ENCODE measurements at places on chromosomes 5 and 9.

- DNase-seq, result no peak
Observed at GRCh38 chr5:151628112-151628823, 37.1 kb upstream of the FAT2 start.

DNA sequence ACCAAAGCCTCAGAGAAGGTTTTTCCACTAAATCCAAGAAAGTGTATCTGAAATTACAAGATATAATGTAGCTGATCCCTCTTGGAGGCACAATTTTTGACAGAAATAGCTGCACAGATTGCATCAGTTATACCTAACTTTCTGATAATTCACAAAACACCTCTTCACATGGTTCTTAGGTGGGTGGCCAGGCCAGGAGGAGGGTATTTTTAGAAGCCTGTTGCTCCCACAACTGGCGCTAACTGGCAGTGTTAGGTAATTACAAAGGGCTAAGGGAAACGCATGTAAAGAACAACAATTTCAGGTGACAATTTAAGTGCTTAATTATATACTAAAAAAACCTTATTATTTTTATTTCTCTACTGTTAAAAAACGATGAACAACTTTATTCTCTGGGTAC, 247.9 kb downstream of the BNC2 start:
- DNase-seq, result no peak

DNA sequence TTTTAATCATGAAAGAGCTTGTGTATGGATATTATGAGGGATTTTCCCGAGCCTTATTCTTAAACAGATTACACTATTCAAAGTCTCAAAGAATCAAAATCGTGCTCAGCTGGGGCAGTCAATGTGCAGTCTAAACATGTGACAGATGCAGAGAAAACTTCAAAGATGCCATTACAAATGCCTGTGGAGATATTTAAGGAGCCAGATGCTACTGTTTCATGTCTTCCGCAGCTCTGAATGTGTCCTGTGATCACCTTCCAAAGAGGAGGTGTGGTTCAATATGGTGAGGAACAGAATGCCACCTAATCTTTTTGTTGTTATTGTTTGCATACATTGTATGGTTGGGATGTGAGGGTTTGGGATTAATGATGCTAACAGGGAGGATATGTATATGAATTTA, 593.3 kb upstream of the ARRDC3 start:
- DNase-seq, result no peak

- DNase-seq, result no peak
Observed at GRCh38 chr9:114524247-114524681, 19.0 kb upstream of the WHRN start.

GRCh38 chr9:135919318-135919890, 12.1 kb upstream of the CAMSAP1 start:
- no peak for DNase-seq

GRCh38 chr5:159163701-159164046, 45.7 kb downstream of the RNF145 start:
- DNase-seq, result no peak

DNA sequence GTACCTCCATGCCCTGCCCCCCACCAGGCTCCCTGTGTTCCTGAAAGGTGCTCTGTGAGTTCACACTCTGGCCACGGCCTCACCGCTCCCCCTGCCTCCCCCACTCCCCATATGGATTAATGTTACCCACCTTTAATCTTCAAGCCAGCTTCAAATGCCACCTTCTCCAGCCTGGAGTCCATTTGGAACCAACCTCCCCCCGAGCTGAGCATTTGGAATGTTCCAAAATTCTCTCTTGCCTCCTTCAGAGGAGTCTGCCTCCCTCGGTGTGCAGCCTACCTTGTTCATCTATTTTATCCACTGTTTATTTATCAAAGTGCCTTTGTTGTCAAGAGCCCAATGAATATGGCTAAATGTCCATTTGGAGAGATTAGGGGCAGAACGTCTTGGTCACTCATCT, 4.3 kb downstream of the GOLGA2 start:
- no peak for DNase-seq

DNA sequence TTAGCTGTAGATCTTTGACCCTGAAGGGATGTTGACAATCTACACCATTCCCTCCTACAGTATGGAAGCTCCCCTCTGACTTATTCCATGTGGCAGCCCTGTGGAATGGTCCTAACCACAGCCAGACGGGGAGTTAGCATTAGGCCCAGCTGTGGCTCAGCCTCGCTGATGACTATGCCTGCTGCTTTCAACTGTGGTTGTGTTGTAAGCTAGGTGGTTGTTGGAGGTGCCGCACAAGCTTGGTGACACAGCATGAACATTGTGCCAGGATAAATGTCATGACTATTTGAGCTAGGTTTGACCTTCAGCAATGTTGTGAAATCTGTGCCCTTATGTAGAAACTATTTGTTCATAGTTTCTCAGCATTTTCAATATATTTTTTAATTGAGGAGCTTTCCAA, 40.6 kb downstream of the SGCD start:
- no peak for DNase-seq

DNA sequence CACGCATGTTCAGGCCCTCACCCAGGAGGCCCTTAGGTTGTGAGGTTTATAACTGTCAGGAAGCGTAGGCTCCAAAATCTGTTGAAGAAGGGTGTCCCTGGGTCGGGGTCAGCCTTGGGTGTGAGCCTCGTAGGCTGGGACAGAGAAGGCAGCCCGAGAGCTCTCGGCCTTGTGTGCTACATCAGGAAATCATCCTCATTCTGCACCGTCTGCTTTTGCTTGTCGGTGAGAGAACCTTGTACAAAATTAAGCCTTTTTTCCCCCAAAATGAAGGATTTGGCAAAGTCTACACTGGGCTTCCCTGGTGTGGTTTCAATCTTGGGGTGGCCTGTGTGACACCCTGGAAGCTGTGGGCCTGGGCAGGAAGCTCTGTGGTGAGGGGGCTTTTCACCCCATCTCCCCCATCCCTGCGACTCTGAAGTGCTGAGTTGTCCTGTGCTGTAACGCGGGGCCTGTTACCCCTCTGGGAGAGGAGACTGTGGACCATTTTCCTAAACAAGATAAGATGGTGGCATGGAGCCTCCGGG, 55.3 kb downstream of the AHRR start:
- DNase-seq, result no peak

GRCh38 chr5:95963650-95964410, 2.2 kb upstream of the ELL2 start:
- DNase-seq, result no peak

- DNase-seq, result no peak
Observed at GRCh38 chr5:127924606-127925005, 159.0 kb upstream of the SLC12A2 start.

DNA sequence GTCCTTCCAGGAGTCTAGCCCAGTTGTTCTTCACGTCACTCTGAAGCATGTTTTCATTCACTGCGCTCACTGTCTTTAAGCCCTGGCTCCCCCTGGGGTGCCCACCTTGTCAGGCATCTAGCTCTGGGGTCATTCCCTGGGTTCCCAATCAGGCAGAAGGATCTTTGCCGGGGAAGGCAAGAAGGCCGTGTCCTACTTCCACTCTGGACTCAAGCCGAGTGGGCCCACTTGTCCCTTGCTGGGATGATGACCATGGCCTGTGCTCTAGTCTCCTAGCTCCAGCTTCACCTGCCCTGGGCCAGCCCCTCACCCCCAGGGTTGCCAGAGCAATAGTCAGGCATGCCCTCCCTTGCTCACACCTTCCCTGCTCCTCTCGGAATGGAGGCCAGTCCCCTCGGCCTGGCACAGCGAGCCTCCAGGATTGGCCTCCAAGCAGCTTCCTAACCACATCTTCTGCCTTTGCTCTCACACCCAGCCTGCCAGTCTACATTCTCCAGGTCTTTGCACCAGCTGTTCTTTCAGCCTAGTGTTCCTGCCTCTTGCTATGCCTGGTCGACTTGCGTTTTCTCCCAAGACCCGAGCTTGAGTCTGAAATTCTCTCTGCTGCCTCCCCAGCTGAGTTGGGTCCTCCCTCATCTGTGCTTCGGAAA, 32.2 kb upstream of the PSD2 start:
- peak; percentile 54 for DNase-seq

DNA sequence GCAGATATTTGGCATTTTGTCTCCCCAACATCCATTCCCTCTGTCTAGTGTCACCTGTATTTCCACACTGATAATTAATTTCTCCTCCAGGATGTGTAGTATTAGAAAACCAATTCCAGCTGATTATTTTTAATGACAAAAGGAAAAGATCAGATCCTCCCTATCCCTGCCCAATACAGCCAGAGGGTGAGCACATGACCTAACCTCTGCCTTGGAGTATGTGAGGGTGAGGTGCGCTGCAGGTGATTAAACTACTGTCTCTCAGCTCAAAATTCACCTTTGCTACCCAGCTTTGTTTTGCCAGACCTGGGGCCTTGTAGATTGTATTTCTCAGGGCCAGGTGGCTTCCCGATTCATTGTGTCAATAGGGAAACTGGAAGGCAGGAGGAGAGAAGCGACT, 402.1 kb downstream of the PRELID2 start:
- DNase-seq, result no peak

- DNase-seq, result no peak
Observed at GRCh38 chr5:171938358-171938757, 68.1 kb downstream of the FBXW11 start.

- DNase-seq, result no peak
Observed at GRCh38 chr5:57700484-57700883, 217.9 kb upstream of the ACTBL2 start.

DNA sequence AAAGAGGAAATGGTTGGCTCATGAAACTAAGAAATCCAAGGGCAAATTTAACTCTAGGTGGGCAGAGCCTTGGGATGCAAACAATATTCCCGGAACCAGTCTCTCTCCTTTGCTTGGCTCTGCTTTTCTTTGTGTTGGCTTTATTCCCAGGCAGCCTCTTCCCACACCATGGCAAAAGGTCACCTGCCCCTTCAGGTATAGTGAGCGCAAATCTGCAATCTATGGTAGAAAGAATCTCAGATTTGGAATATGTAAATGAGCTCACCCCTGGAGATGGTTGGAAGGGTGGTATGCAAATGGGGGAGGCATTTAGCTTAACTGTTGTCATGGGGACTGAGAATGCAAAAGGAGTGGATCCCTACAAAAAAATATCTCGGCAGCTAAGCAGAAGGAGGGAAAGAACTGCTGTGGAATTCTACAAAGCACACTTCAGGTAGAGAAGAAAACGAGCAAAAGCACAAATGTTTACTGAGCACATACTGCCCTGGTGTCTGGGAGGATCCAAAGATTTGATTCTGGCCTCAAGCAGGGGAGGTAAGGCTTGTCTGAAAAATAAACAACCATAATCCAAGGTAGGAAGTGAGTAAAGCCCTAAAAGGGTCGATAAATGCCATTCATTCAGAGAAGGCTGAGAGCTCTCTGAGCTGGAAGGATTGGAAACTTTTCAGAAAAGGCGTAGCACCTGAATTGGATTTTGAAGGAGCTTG, 139.7 kb downstream of the TLE1 start:
- no peak for DNase-seq

GRCh38 chr5:89097103-89097502, 214.1 kb upstream of the MEF2C start:
- DNase-seq, result no peak

- peak; percentile 22 for DNase-seq
Observed at GRCh38 chr5:67381236-67381880, 184.8 kb upstream of the CD180 start.

DNA sequence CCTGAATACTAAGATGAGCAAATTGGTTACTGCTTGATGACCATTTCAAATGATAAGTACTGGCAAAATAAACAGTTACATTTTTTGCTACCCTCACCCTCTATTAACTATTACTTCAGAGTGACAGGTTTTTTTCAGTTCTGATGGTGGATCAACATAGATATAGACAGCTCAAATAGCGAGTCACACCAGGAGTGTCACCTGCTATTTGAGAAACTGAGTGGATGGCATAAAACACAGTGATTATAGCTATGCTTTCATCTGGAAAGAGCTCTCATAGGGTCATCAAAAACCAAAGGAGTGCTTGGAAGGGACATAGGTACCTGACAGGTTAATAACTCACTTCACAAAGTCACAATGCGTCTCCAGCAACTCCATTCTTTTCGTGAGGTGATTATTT, 244.5 kb upstream of the C9orf72 start:
- DNase-seq, result no peak

DNA sequence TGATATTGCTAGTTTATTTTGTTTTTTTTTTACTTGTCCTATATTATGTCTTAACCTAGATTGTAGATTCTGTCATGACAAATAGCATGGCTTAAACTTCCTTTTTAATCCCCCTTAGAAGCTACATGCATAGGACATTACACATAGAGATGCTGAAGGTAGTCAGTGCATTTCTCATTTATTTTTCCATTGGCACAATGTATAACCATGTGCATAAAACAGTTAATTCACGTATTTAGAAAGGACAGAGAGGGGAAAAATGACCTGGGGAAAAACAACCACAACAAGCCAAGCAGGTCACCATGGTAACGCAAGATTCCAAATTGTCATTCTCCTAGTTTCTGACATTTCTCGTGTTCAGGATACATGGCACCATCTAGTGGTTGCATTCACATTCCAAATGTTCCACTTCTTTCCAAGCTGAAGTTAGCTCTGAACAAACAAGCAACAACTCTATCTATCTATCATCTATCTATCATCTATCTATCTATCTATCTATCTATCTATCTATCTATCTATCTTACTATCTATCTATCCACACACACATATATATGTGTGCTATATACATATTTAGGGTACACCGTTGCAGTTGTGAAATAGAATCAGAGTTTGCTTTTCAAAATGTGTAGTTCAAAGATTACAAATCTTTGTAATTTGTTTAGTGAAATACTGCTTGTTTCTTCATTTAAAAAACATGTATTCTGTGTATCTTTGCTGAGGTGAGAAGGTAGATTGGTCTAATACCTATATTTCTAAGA, 487.2 kb upstream of the ST8SIA4 start:
- DNase-seq, result peak; percentile 43

DNA sequence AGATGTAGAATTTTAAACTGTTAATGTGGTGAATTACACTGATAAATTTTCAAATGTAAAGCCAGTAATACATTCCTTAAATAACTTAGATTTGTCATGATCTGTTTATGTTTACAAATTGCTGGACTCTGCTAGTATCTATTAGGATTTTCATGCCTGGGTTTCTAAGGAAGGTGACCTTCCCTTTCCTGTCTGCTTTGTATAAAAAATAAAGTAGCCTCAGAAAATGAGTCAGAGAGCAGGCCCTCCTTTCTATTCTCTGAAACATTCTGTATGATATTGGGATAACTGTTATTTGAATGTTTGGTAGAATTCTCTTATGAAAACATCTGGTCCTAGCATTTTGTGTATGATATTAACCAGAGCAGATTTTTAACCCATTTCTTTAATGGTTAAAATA, 255.3 kb downstream of the SYK start:
- DNase-seq, result no peak
